Neural crest cell (in vitro differentiated cells): ENCODE measurements at places on chromosomes 2 and 18. TPM values are rescaled to one million over a fixed set of nuclear protein-coding genes. Genes with fewer than 3 reads are reported as not detected.

GRCh38 chr18:29779096-29779495 is 1263.4 kb downstream of the DSC3 start:
- DNase-seq, result no peak

Gene TNFAIP6
- 0.40 and 0.75 TPM in 2 replicates for total RNA-seq

Gene HOXD4
- total RNA-seq, result 1.3 TPM in 2 replicates

GRCh38 chr2:238344517-238344916 is 24.2 kb downstream of the TRAF3IP1 start:
- no peak for DNase-seq

GRCh38 chr2:118242216-118242615 is 153.9 kb downstream of the INSIG2 start:
- no peak for DNase-seq

Gene BMP10
- total RNA-seq, result not detected in 2 replicates

- DNase-seq, result no peak
These were observed 814.5 kb downstream of the CBLN2 start for GRCh38 chr18:71729611-71730010.

Gene PNO1
- 20.3 and 20.8 TPM in 2 replicates for total RNA-seq

Gene ANKRD39
- total RNA-seq, result 23.4 and 25.8 TPM in 2 replicates

GRCh38 chr18:42092848-42093247 is 137.8 kb downstream of the PIK3C3 start:
- no peak for DNase-seq

Gene SLC8A1
- 4.2 and 4.7 TPM in 2 replicates for total RNA-seq

DNA sequence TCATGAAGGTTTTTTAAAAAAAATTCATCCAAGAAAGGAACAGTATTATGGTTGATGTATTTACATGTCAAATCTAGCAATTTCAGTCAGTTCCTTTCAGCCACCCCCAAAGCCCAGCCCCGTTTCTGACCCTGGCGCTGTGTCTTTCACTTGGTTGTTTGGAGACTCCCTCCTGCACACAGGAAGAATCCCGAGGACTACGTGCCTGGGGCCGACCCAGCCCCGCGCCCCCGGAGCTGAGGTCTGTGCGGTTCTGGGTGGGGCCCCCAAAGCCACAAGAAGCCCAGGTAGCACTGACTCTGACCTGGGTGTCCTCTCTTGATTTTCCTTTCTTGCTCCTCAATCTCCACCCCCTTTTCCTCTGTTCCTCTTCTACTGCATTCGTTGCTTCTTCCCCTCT is 49.1 kb downstream of the TRAPPC12 start:
- DNase-seq, result no peak
